Jurkat, Clone E6-1 (cell line): ENCODE measurements at places on chromosomes 1 and 21.
A peak's percentile ranks its signal among the peaks of the same experiment; 100 is the strongest.

DNA sequence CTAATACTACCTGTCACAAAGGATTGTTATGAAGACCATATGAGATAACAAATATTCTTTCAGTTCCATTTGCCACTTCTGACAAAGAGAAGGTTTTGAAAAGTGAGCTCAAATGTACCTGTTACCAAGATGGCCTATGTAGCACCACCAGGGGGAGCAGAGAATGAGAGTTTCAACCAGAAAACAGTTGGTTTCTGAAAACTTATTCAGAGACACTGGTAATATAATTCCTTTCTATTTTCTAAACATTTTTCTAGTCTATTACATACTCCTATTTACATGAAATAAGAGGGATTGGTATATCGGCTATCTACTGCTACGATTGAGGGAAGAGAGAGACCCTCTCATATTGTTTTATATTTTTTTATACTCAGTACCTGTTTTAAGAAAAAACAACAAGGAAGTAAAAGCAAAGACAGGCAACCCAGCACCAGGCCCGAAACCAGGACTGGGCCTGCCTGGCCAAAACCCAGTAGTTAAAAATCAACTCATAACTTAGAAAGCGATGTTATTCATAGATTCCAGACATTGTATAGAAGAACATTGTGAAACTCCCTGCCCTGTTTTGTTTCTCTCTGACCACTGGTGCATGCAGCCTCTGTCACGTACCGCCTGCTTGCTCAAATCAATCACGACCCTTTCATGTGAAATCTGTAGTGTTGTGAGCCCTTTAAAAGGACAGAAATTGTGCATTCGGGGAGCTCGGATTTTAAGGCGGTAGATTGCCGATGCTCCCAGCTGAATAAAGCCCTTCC lies 48.3 kb downstream of the IL23R start:
- DNase-seq = peak; percentile 42

DNA sequence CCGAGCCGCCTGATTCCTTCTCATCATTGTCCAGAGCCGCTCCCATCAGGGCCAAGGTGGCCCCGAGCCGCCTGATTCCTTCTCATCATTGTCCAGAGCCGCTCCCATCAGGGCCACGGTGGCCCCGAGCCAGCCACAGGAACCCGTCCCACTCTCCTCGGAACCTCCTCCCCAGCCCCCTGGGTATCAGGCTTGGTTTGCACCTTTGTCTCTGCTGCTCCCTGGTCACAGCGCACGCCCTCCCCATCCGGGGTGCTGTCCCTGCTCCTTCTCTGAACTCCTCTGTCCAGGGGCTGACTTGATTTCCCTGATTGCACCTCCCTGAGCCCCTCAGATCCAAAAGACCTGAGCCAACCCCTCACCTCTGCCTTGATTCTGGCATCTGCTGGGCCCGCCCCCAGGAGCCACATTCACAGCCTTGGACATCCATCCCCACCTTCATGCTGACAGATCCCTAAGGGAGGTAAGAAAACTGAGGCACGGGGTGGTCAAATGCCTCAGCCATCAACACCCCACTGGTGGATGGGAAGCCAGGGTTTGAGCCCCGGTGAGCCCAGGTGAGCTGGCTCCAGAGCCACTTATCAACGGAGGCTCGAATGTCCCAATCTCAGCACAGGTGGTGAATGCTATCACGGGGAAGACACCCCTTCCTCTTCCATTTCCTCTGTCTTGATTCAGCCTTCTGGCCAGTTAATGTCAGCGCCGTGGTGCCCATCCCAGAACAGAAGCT lies 25.6 kb upstream of the COL18A1 start:
- DNase-seq = no peak

DNA sequence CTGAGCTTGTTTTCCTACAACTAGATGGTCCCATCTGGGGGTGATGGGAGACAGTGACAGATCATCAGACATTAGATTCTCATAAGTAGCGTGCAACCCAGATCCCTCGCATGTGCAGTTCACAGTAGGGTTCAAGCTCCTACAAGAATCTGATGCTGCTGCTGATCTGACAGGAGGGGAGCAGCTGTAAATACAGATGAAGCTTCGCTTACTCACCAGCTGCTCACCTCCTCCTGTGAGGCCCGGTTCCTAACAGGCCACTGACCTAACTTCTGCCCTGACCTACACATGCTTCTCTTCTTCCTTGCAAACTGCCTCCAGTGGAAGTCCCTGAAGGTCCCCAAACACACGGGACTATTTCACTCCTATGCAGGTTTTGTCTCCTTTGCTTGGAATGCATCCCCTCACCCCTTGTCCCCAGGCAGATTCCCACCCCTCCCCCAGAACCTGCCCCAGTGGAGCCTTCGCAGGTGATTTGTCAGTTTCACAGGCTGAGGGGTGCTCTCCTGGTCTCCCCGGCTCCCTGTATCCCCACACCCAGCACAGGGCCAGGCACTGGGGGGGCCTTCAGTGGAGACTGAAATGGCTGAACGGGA lies 5.7 kb upstream of the ZBTB48 start:
- DNase-seq = no peak

DNA sequence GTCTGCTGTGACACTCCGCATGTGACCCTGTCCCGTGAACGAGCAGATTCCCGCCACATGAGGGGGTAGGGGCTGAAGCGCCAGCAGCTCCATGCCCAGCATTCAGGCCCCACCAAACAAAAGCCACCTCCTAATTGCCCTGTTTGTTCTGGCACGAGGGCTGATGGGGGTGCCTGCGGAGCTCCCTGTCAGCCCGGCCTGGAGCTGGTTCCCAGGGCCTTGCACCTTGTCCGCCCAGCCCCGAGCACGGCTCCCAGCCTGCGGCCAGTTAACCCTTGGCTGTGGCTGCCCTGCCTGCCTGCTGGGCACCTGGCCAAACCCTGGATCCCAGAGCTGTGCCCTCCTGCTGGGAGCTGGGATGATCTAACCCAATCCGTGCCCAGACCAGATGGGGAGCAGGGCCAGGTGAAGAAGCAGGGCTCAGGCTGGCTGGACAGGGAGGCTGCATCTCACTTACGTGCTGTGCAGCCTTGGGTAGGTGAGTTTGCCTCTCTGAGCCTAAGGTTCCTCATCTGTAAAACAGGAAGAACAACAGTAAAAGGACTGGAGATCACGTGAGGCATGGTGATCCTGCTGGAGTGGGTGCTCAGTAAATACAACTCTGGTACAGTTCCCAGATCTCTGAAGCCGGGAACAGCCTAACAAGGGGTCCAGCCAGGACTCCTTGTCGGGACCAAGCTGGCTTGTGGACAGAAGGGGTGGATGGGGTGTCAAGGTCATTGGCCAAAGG lies 110.9 kb upstream of the IFFO2 start:
- no peak for DNase-seq

GRCh38 chr21:36640174-36640720 lies 58.7 kb upstream of the SIM2 start:
- DNase-seq = peak; percentile 8

- peak; percentile 0 for DNase-seq
These were observed 40.9 kb upstream of the BEND5 start for GRCh38 chr1:48817505-48818114.

- DNase-seq = no peak
These were observed 220.9 kb upstream of the JUN start for GRCh38 chr1:59004755-59005154.

GRCh38 chr1:23624440-23624839 lies 65.1 kb upstream of the ID3 start:
- no peak for DNase-seq

DNA sequence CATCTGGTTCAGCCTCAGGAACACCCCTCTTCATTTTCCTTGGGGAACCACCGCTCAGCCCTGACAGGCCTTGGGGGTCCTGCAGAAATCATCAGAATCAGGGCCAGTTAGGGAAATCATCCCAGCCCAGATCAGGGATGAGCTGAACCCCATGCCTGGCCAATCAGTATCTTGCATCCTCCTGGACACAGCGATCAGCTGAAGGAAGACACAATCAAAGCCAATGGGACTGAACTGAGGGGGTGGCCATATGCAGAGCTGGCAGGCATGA lies 395.4 kb downstream of the MATN1 start:
- no peak for DNase-seq

GRCh38 chr1:21608798-21609197 lies 60.4 kb downstream of the RAP1GAP start:
- DNase-seq = no peak
